ENCODE measurements at places on chromosomes 4 and X. TPM values are rescaled to one million over a fixed set of nuclear protein-coding genes. Genes with fewer than 3 reads are reported as not detected.

HSFX3 gene
- total RNA-seq, result not detected

DIPK2B gene
- total RNA-seq, result not detected

GRIA3 gene
- not detected for total RNA-seq

HEPH gene
- not detected for total RNA-seq

TNIP3 gene
- total RNA-seq, result 0.42 TPM

INTS6L gene
- total RNA-seq, result 0.31 TPM

DMP1 gene
- total RNA-seq, result not detected

SH2D1A gene
- not detected for total RNA-seq

PCDH11X gene
- total RNA-seq, result not detected

ARHGEF9 gene
- total RNA-seq, result 4.6 TPM

TMPRSS11F gene
- not detected for total RNA-seq

MED28 gene
- 38.5 TPM for total RNA-seq

F9 gene
- total RNA-seq, result not detected

INTS12 gene
- total RNA-seq, result 15.4 TPM

PRDM5 gene
- total RNA-seq, result 5.3 TPM

TKTL2 gene
- total RNA-seq, result not detected

MBNL3 gene
- not detected for total RNA-seq

ZNF732 gene
- total RNA-seq, result not detected

USP26 gene
- total RNA-seq, result not detected

CT45A9 gene
- total RNA-seq, result not detected

ALG13 gene
- 58.2 TPM for total RNA-seq

NPY5R gene
- total RNA-seq, result not detected

ZNF711 gene
- 0.74 TPM for total RNA-seq

BMPR1B gene
- 7.4 TPM for total RNA-seq

SRPX2 gene
- total RNA-seq, result 2.7 TPM
